ENCODE measurements at places on chromosomes 1 and 21.
A peak's percentile ranks its signal among the peaks of the same experiment; 100 is the strongest.

GRCh38 chr1:29672416-29673227, 436.3 kb downstream of the PTPRU start:
- DNase-seq = no peak

- peak; percentile 36 for DNase-seq
Measured at GRCh38 chr21:44267655-44268142, 6.0 kb upstream of the DNMT3L start.

DNA sequence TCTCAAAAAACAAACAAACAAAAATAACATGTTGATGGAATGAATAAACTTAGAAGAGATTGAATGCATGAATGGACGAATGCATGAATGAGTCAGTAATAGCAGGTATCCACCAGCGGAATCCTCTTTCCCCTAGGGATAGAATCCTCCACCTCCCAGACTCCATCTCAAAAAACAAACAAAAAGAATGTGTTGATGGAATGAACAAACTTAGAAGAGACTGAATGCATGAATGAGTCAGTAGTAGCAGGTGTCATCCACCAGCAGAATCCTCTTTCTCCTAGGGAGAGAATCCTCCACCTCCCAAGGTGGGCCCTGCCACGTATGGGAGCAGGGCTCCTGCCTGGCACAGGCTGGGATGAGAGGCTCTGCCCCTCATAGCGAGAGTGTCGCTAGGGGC, 26.8 kb upstream of the RNF19B start:
- no peak for DNase-seq

- no peak for DNase-seq
Measured at GRCh38 chr1:230819976-230820375, 48.3 kb downstream of the C1orf198 start.

- DNase-seq = no peak
Measured at GRCh38 chr1:226651041-226651731, 87.9 kb downstream of the ITPKB start.

DNA sequence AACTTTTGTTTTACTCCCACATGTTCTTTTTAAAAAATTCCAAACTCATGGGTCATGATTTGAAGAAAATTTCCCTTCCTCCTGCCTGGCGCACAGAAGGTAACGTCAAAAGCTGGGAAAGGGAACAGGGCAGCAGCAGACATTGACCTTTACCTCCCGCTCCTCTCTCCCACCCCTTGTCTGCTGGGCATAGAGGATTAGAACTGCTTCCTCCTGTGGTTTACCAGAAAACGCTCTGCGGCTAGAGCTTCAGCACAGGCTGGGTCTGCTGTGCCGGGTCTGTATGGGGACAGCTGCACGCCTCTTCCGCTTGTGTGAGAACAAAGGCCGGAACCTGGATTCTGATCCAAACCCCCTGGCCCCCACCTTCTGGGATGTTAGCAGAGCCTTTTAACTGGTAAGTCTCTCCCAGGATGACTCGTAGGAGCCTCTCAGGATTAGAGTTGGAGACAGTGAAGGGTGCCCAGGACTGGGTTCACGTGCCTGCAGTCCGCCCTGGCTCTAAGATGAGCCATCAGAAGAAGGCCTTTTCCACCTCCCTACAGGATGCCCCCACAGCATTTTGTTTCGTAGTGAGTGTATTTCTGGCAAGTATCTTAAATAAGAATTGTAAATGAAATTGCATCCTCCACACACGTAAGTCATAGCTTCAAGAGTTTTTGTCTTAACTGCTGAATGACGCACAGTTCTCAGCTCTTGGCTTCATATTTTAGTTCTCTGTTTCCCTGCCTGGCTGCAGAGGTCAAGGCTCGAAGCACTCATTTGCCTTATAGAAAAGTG, 5.2 kb downstream of the H6PD start:
- peak; percentile 73 for DNase-seq

DNA sequence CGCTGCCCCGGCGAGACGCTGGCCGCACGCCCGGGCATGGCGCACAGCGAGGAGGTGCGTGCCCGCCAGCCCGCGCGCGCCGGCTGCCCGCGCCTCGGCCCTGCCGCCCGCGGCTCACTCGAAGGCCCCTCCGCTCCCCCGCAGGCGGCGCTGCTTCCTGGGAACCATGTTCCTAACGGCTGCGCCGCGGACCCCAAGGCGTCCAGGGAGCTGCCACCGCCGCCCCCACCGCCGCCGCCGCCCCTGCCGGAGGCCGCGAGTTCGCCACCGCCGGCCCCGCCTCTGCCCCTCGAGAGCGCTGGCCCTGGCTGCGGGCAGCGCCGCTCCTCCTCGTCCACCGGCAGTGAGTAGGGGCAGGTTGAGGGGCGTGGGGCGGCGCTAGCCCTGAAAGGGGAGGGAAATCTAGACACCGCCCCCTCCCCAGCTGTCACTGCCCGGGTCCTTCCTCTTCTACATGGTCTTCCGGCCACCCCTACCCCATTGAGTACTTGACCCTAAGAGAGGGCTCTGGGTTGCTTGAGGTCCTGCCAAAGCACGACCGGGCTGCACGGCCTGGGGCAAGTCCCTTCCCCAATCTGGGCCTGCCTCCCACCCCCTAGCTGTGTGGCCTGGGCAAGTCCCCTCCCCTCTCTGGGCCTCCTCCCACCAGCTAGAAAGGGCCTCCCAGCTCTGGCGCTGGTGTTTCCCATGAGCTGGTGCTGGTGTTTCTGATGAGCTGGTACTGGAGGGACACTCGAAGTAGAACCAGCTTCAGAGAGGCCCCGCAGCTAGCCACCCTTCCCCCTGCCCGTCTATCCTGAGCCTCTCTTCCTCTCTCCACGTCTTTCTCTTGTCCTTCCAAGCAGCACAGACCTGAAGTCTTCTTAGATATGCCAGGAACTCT, 17.0 kb downstream of the TNFRSF25 start:
- peak; percentile 52 for DNase-seq

- peak; percentile 20 for DNase-seq
Measured at GRCh38 chr1:91596474-91596873, 95.8 kb downstream of the CDC7 start.

DNA sequence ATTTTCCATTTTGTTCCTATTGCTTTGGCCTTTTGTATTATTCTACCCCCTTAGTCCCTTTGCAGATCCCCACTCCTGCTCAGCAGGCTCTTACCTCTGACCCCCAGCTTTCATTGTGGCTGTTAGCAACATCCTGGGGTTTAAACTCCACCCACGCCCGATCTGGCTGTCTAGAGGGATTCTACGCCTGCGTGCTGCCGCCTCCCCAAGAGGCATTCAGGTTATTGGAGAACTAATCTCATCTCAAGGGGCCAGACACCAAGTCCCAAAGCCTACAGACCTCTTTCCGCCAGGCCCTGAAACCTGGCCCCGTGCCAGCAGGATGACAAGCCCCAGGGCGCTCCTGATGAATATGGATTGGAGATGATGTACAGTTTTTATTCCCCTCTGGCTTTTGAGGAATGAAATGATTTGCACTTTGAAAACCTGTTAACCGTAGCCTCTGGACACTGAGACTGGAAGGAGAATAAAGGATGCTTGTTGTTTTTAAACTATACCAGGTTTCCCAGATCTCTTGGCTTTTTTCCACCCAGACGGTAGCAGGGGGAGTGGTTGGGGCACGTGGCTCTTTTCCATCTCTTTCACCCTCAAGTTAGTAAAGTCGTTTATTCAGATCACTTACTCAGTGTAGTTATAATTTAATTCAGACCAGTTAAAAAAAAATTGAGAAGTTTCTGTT, 14.5 kb upstream of the IKBKE start:
- DNase-seq = no peak

- peak; percentile 99 for DNase-seq
Measured at GRCh38 chr1:156338180-156338976, at the start of the genes CCT3 and TSACC. Gene CCT3, minus strand, starts transcription at chr1:156338292. Its CDS starts 108 bp downstream, at chr1:156338184. Gene TSACC, plus strand, starts transcription at chr1:156338526. Its CDS starts 1,232 bp downstream, at chr1:156339758.

DNA sequence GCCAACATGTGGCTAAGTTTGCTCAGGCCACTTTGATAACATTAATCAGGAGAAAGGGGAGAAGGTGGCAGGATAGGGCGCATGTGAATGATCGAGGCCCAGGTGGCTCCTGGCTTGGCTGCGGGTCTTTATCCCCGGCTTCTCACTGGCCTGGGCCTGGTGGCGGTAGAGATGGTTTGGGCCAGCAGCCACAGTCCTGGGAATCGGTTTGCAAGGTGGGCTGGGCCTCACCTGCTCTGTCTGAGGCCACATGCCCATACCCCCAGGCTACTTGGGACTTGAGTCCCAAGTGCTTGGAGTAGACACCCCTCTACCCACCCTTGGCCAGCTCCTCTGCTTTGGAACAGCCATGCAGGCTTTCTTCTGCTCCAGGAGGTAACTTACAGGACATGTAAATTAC, 49.7 kb upstream of the DISP3 start:
- no peak for DNase-seq
